Effector memory CD4-positive, alpha-beta T cell (primary cell): ENCODE measurements at places on chromosomes 5 and 9.

- H3K36me3 ChIP-seq, result no peaks in the 10 kb centered on the region
- H3K4me3 ChIP-seq, result no peak overlapping the region
- no peaks in the 10 kb centered on the region for H3K4me1 ChIP-seq
Observed at GRCh38 chr9:39588500-39589137, 233.2 kb downstream of the SPATA31A1 start.

DNA sequence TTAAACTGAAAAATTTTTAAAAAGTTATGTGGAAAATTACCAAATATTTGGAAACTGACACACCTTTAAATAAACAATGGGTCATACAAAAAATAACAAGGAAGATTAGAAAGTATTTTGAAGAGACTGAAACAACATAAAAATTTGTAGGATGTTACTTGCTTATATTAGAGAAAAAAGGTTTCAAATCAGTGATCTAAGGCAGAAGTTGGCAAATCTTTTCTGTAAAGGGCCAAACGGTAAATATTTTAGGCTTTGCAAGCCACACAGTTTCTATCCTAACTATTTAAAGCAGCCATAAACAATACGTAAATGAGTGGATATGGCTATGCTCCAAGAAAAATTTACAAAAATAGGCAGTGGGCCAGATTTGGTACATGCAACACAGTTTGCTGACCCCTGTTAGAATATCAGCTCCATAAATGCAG is 81.3 kb downstream of the OXCT1 start:
- H3K4me3 ChIP-seq, result no peak overlapping the region
- DNase-seq, result no peak
- no peaks in the 10 kb centered on the region for H3K27me3 ChIP-seq
- H3K27ac ChIP-seq, result no peak overlapping the region
- H3K36me3 ChIP-seq, result peaks cover 9% of the 10 kb centered on the region

GRCh38 chr5:88932541-88932940 is 49.6 kb upstream of the MEF2C start:
- no peak for DNase-seq
- no peak overlapping the region for H3K27ac ChIP-seq
- no peak overlapping the region for H3K4me3 ChIP-seq
- no peaks in the 10 kb centered on the region for H3K36me3 ChIP-seq

DNA sequence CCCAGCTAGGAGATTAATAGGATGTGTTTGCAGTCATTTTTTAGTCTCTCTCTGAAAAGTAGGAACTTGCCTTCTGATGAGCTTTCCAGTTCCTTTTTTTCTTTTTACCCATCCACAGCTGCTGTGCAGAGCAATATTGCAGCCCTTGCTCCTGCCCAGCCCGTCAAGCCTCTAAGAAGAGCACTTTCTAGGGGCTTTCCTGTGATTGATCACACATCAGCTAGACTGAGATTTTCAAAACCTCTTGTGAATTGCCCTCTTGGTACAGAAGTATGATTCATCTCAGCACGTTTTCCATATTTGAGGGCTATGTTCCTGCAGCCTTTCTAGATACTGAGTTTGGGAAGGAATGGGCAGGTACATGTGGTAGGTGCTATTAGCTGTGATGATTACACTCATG is 93.9 kb downstream of the GALNT10 start:
- H3K27ac ChIP-seq, result no peak overlapping the region
- no peaks in the 10 kb centered on the region for H3K27me3 ChIP-seq
- no peak overlapping the region for H3K4me3 ChIP-seq
- no peaks in the 10 kb centered on the region for H3K4me1 ChIP-seq
- H3K36me3 ChIP-seq, result no peaks in the 10 kb centered on the region

- no peak for DNase-seq
- no peak overlapping the region for H3K4me3 ChIP-seq
- no peaks in the 10 kb centered on the region for H3K4me1 ChIP-seq
- H3K36me3 ChIP-seq, result no peaks in the 10 kb centered on the region
- H3K27ac ChIP-seq, result no peak overlapping the region
- H3K27me3 ChIP-seq, result no peaks in the 10 kb centered on the region
Observed at GRCh38 chr5:172319708-172320441, 36.3 kb upstream of the UBTD2 start.

DNA sequence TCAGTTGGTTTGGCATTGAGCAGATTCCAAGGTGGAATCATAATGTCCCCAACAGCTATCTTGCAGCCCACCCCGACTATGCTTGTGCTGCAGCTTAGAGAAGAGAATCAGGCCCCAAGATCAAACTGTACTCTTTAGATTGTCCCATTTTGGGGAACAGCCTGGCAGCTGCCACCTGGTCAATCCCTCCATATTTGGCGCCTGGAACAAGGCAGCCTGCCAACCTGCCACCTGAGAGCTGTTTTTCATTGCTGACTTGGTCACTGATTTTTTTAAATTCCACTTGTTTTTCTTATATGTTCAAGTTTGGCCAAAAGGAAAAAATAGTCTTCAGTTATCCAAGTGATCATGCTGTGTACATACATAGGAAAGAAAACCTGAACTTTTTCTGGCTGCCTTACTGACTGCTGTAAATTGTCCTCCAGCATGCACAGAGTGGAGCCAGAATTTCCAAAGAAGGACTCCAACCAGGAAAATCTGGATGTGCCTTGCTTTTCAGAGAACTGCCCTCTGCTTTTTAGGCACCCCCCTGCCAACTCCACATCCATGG is 504.2 kb downstream of the ENC1 start:
- no peak for DNase-seq
- no peak overlapping the region for H3K27ac ChIP-seq
- H3K4me1 ChIP-seq, result no peaks in the 10 kb centered on the region
- no peaks in the 10 kb centered on the region for H3K36me3 ChIP-seq

DNA sequence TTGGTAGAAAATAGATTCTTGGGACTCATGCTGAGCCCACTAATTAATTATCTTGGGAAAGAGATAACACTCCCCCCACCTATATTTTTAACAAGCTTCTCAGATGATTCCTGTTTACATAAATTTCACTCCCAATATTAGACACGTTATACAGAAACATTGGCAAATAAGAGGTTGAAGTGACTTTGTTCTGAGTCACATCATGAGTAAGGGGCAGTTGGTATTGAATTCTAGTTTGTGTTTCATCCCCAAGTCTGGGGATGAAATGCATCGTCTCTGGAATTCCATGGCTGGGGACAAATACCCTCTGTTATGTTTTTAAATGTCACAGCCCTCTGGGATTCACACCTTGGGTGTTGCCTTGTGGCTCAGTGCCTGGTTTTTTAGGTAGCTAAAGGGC is 41.0 kb downstream of the BASP1 start:
- no peak overlapping the region for H3K4me3 ChIP-seq
- H3K27me3 ChIP-seq, result no peaks in the 10 kb centered on the region
- H3K4me1 ChIP-seq, result no peaks in the 10 kb centered on the region
- DNase-seq, result no peak

GRCh38 chr5:13346401-13346800 is 598.1 kb downstream of the DNAH5 start:
- DNase-seq, result no peak
- H3K4me1 ChIP-seq, result no peaks in the 10 kb centered on the region
- no peaks in the 10 kb centered on the region for H3K27me3 ChIP-seq
- H3K27ac ChIP-seq, result no peak overlapping the region
- H3K36me3 ChIP-seq, result no peaks in the 10 kb centered on the region

DNA sequence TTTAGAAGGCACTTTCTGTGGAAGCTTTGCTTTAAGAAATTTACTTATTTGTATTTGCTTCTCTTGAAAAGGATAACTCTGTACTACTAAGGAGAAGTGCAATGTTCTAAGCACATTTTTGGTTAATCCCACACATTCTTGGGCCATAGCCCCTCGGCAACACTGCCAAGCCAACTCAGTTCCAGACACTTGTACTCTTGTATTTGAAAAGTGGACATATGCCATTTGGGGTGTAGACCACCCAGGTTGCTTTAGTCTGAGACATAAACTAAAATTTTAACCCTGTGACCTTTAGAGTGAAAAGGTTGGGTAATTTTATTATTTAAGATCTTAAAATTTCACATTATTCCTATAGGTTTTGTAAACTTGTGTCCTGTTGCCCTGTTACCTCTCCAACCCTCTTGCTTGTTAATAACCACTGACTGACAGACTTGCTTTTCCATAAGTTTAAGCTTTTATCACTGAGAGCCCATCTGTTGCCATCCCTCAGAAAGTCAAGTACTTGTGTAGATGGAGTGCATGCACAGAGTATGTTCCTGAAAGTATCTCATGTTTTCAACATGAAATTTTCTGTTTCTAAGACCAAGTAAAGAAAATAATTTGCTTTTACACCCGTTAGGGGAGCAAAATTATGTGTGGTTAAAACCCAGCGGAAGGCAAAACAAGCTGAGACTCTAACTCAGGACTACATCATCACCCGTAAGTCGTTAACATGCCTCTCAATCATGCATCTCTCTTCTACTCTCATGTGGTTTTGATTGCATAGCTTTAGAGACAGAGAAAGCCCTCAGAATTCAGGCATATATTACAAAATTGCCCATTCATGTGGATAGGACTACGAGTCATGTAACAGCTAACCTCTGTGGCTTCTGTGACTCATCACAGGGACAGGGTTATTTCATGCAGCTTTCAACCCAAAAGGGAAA is 117.3 kb downstream of the GDNF start:
- H3K27me3 ChIP-seq, result no peaks in the 10 kb centered on the region
- no peak for DNase-seq
- no peaks in the 10 kb centered on the region for H3K4me1 ChIP-seq
- H3K4me3 ChIP-seq, result no peak overlapping the region
- no peak overlapping the region for H3K27ac ChIP-seq

GRCh38 chr5:59786334-59786805 is 107.2 kb downstream of the PDE4D start:
- H3K27ac ChIP-seq, result no peak overlapping the region
- H3K27me3 ChIP-seq, result no peaks in the 10 kb centered on the region
- H3K4me3 ChIP-seq, result no peak overlapping the region
- no peaks in the 10 kb centered on the region for H3K4me1 ChIP-seq
- no peak for DNase-seq
